ENCODE measurements at places on chromosomes 7 and 10. TPM values are rescaled to one million over a fixed set of nuclear protein-coding genes. Genes with fewer than 3 reads are reported as not detected.

DNA sequence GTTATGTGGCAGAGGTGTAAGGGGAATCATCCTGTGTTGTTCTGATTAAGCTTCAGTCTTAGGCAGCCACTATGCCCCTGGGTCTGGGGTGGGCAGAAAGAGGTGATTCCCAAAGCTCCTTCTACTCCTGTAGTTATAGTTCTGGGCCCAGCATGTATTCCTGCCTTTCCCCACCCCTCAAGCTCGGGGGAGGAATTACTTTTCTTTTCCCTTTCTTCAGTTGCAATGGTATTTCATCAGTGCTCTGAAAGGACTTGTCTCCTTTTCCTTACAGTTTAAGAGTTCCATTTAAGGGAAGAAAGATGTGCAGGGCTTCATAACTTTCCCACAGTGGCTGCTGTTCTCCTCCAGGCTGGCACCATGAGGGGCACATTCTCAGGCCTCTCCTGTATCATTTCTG is 94.2 kb downstream of the MTPAP start:
- no peak for DNase-seq

DNA sequence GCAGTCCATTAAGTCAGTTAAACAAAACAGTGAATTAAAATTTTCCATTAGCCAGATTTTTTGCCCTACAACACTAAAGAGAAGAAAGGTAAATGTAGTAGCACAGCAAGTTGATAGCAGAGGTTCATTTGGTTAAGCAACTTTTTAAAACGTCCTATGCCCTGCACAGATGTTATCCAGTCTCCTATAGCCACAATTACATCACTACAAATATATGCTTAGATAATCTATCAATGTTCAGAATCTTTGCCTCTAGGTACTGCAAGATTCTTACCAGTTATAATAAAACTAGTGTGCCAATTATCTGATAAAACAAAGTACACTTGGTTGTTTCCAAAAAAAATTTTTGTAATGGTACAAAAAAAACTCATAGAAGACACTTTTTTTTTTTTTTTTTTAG is 175.5 kb upstream of the MYO3A start:
- no peak for DNase-seq

DNA sequence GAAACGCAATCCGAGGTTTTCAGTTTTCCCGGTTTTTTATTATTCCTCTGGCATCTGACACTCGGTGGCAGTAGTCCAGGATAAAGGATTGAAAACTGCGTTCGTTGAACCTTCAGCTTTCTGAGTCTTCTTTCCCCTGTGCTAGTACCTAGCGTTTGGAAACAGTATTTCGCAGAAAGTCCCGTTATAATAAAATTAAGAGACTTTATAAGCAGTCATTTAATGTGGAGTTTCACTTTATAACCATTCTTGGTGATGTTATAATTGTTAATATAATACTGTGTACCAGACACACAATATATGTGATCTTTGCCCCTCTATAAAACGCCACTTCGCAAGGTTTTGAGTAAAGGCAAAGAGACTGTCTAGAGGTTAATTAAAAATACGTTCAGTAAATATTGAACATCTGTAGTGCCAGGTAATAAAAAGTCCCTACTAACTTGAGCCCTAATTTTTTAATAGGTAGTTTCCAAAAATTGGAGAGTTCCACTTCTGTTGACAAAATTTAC is 874 bp downstream of the CISD1 start:
- DNase-seq: peak; percentile 27

DNA sequence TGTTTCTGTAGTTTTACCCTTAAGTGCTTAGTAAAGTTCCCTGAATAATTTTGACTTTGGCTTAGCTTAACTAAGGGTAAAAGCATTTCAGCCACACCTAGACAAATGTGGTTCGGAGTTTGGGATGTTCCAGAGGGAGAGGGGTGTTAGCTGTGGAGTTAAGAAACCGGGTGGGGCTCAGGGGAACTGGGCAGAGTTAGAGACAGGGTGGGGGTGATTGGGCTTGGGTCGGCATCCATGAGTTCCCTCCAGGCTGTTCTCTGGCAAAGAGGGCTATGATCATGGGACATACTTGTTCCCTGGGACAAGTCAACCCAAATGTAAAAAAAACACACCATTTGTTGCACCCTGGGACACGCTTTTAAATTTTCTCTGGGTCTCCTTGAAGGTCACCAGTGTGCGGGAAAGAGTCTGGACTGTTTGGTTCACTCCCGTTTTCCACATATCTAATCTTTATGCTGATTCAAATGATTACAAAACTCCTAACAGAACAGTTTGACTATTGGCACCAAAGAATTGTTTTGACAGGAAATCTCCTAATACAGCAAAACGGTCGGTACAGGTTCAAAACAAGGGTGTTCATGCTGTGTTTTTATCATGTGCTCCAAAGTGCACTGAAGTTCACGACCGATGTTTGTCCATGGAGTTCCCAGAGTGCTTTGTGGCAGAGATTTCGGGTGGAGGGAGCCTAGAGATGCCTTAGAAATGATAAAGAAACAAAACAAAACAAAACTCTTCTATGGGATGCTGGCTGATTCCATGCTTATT is 56.5 kb downstream of the PLXDC2 start:
- DNase-seq: no peak

GRCh38 chr7:95794917-95795515 is 22.7 kb downstream of the DYNC1I1 start:
- peak; percentile 26 for DNase-seq

DNA sequence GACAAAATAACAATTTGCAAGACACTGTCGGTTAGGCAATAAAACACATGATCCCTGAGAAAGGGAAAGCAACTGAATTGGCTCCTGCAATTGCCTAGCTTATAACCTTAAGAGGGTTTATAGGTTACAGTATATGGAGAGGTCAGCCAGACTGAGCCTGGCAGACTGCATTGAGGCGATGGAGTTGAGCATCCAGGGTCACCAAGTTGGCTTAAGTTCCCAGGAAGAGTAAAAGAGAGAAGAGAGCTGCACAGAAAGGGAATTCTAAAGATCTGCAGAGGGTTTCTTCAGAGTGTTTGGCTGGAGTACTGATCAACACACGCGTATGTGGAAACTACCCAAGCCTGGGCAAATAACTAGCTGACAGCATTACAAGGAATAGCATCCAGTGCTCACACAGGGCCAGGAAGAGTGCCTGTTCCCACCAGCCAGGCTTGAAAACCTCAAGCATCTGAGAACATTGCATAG is 11.2 kb downstream of the ANKMY2 start:
- no peak for DNase-seq

The PLEKHS1 gene
- polyA plus RNA-seq: not detected

The UCN3 gene
- polyA plus RNA-seq: not detected

The CYP17A1 gene
- not detected for polyA plus RNA-seq

The PRLHR gene
- 0.03 TPM for polyA plus RNA-seq

Measured in SK-N-SH (cell line).